Muscle of back (tissue), 13 donors: ENCODE measurements at places on chromosomes 2 and 18.

DNA sequence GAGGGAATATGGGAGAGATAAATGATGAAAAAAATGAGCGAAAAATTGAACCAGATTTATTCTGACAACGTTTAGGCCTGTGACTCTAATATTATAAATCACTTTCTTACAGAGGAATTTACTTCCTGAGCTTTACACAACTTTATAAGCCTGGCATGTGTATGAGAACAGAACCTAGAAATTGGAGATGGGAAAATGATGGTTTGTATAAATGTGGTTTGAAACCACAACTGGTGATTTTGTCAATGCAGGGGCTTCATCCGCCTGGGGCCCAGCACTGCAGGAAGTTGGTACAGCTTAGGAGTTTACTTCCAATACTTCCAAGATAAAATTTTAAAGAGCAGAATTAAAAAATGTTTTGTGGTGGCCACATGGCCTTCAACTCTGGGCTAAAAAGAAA is 82.3 kb downstream of the VAPA start:
- no peak for DNase-seq

DNA sequence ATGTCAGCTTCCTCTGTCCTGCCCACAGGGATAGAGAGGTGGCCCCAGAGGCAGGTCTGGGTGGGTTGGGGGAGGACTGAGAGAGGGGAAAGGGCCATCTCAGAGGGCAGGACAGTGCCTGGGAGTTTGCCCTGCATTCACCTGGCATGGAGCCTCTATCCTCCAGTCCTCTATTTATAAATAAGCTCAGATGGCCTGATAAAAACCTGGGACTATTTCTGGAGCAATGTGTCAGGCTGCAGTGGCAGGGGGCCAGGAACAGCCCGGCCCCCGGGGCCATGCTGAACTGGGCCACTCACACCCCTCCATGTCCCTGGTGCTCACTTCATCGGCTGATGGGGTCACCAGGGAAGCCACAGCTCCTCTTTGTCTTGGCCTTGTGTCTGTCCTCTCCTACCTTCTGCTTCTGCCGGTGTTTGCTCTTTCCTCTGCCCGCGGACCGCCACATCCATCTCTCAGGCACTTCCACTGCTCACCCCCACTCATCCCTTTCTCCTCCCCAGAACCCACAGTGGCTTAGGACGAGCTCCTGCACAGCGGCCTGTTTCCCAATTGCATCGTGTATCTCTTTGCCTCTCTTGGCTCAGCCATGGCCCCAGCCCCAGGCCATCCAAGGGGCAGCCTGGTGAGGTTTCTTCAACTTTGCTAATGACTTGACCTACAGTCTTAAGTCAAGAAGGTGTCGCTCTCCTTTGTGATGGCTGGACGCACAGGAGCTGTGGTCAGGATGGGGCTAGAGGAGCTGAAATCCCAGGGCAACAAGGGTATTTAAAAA is 38.8 kb downstream of the SCTR start:
- DNase-seq = peak; percentile 30

DNA sequence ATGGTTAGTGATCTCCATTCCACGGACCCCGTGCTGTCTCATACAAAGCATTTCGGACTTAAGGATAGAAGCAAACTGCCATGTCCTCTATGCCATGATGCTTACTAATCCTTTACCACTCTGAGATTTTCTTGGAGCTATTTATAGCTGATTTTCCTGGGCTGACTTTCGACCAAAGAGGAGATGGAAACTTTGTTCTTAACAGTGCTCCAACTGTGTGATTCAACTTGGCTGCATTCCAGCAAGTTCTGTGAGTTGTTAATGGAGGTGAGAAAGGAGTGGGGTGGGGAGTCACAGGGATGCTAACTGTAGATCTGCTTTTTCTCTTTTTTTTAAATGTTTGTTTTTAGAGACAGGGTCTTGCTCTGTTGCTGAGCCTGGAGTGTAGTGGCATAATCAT is 45.5 kb upstream of the MSH2 start:
- peak; percentile 53 for DNase-seq

- DNase-seq = no peak
Measured at GRCh38 chr2:95234816-95235215, 27.5 kb downstream of the ZNF892 start.

DNA sequence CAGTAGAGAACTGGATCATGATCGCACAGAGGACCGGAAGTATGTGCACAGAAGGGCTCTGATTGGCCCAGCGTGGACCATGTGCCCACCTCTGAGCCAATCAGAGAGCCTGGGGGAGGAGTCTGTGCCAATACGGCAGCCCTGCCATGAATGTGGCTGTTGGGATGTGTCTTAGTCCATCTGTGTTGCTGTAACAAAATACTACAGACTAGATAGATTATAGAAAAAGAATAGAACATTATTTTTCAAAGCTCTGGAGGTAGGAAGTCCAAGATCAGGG is 132.0 kb downstream of the NDUFA10 start:
- DNase-seq = no peak

GRCh38 chr2:224881846-224882245 is 160.4 kb downstream of the DOCK10 start:
- no peak for DNase-seq

GRCh38 chr2:66494708-66495107 is 59.8 kb downstream of the MEIS1 start:
- no peak for DNase-seq

GRCh38 chr18:65093346-65093745 is 657.5 kb upstream of the CDH7 start:
- peak; percentile 17 for DNase-seq

DNA sequence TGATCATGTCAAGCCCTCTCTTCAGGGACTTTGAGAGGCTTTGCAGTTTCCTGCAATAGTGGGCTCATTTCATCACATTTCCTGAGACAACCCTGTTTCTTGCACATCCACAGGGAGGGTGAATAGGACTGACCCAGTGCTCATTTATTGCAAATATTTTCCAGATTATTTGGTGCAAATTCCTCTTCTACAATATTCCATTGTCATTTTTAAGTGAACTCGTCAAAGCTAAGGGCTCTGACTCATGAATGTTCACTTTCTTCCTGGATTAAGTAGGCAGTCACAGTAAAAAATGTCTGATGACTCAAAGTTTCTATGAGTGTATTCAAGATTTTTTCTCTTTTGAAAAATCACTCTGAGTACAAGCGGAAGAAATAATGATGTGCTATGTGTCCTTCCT is 225.5 kb upstream of the GALNT5 start:
- DNase-seq = peak; percentile 86

GRCh38 chr18:57439609-57439968 is 4.4 kb downstream of the ONECUT2 start:
- no peak for DNase-seq

GRCh38 chr2:241081190-241081642 is 20.9 kb downstream of the MTERF4 start:
- DNase-seq = no peak

DNA sequence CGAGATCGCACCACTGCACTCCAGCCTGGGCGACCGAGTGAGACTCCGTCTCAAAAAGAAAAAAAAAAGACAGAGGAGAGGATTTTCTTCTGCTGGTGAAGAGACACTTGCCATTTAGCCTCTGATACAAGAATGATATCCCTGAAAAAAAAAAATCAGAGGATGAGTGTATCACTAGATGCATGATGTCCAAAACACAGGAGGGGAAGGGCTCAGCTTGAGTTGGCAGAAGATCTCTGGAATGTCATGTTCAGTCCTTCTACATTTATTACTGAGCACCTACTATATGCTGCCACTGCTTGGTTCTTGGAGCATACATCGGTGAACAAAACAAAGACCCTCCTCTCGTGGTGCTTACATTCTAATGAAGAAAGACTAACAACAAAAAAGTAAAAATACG is 10.9 kb upstream of the PKDCC start:
- DNase-seq = no peak

GRCh38 chr18:48336332-48336731 is 72.9 kb downstream of the ZBTB7C start:
- no peak for DNase-seq

DNA sequence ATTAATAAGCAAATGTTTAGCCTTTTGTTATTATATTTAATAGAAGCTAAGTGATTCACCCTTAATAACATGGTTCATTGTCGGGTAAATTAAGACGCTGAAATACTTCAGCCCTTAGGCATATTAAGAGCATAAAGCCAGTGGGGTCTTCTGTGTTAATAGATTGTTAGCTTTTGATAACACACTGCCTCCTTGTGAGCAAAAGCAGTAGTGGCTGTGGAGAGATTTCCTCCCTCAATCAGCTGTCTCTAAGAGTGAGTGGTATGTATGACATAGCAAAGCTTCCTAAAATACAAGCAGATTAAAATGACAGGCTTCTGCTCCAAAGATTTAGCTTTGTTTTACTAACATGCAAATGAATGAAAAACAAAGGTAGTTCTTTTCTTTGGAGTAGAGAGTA is 143.7 kb upstream of the SYT4 start:
- no peak for DNase-seq

GRCh38 chr2:222813177-222813843 is 47.5 kb upstream of the ACSL3 start:
- DNase-seq = no peak

- DNase-seq = no peak
Measured at GRCh38 chr2:131029812-131030211, 63.4 kb downstream of the FAM168B start.
